ENCODE measurements at places on chromosomes 4 and X.

DNA sequence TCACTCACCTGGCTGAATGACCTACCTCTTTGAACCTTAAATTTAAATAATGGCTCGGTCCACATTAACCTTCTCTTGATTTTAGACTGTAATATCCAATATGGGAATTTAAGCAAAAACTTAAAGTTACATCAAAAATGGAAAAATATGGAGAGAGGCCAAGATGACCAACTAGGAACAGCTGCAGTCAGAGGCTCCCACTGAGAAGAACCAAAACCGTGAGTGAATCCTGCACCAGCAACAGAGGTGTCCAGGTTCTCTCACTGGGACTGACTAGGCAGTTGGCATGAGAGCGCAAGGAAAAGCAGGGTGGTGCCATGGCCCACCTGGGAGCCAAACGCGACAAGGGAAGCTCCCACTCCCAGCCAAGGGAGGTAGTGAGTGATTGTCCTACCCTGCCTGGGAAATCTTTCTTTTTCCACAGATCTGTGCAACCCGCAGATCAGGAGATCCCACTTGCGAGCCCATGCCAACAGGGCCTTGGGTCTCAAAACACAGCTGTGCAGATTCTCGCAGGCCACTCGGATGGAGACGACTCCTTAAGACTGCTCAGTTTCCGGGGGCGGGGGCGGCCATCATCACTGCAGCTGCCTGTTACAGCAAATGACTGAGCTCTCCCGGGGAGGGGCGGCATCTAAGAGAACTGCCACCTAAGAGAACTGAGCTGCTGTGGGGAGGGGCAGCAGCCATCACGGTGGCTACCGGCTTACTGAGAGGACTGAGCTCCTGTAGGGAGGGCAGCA, 343.4 kb downstream of the DMD start:
- no peak for DNase-seq

DNA sequence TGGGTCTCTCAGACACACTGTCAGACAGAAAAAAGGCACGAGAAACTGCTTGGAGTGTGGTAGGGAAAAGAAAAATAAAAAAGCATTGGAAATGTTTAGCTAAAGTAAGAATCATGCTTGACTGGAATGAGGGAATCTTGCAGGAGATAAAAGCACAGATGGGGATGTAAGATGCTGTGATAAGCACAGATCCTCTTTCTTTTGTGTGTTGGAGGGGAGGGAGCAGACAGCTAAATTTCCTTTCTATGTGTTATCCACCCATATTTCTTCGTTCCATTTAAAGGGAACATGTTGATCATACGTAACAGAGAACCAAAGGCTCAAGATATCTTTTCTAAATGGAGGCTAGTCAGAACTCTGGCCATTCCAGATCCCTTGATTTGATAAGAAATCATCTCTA, 614.0 kb upstream of the LCORL start:
- no peak for DNase-seq

DNA sequence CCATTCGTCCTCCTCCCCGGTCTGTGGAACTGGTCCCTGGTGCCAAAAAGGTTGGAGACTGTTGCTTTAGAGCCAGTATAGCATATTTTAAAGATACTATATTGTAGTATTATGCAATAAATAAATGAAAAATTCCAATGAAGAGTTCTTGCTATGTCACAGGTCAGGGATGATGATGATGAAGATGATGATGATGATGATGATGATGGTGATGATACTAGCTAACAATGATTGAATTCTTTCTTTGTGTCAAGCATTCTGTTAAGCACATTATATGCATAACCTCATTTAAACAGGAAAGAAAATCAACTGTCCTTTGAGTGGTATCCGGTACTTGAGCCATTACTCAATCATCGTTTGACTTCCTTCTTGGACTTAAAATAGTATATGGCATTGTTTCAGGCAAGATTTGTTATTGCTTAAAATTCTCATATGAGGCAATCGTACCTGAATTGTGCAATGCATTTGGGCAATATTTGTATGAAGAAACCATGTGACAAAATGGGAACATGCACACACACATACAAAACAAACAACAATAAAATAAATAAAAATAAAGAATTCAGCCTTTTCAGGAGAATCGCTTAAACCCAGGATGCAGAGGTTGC, 22.8 kb upstream of the TLR2 start:
- no peak for DNase-seq

DNA sequence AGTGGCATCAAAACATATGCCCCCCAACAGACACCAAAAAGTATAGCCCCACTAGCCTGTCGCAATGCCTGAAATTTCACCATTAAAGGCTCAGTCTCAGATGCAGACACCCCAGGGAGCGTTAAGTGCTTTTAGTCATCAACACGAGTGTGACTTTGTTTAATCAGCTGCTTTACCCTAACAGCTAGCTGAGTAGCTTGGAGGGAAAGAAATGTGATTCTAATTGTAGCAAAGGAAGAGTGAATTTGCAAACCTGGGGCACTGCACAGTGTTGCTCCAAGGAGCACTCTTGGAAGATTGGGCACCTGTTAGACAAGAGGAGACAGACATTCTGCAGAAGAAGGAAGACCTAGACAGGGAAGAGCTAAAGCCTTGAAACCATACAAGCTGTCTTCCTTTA, 145.1 kb downstream of the BEND2 start:
- DNase-seq: no peak

- DNase-seq: no peak
Measured at GRCh38 chr4:155885666-155886065, 17.8 kb upstream of the TDO2 start.

DNA sequence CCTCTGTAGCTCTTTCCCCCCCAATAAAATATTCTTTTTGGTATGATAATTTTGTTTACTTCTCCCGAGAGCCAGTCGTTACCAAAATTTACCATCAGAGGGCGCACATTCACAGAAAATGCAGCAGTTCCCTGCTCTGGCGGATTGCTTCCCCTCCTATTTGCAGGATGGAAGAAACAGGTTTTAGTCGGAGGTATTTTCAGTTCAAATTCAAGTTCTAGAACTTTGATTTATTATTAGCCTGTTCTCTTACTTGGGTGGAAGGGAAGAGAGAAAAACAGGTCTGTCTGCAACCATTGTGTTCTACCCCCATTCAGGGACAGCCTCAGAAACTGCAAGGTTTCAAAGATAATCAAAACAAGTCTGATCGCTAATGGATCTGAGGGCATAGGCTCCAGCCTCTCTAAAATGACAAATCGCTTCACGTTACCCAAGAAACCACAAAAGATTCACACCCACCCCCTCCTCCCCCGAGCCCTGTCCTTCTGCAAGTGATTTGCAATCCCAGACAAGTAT, 263.8 kb upstream of the RPS6KA3 start:
- no peak for DNase-seq

- no peak for DNase-seq
Measured at GRCh38 chr4:11423465-11423864, 5.2 kb downstream of the HS3ST1 start.

All from coronary artery (tissue), 2 donors.